ENCODE measurements at places on chromosomes 3 and 15. TPM values are rescaled to one million over a fixed set of nuclear protein-coding genes. Genes with fewer than 3 reads are reported as not detected.

The CDCP1 gene
- 0.11 TPM for total RNA-seq

The ITIH3 gene
- total RNA-seq: 0.98 TPM

The CTXN2 gene
- total RNA-seq: not detected

The MAGEL2 gene
- total RNA-seq: under 0.01 TPM

The CAMK2N2 gene
- total RNA-seq: not detected

The CNTN4 gene
- total RNA-seq: 0.17 TPM
